ENCODE measurements at places on chromosomes 7 and 10. TPM values are rescaled to one million over a fixed set of nuclear protein-coding genes. Genes with fewer than 3 reads are reported as not detected.

TCAF2 gene
- 3.3 TPM for total RNA-seq

PNLIPRP1 gene
- total RNA-seq = not detected

ZFAND2A gene
- 9.4 TPM for total RNA-seq

ITGB8 gene
- total RNA-seq = 10.8 TPM

HYCC1 gene
- total RNA-seq = 78.3 TPM

SPAM1 gene
- not detected for total RNA-seq

BAIAP2L1 gene
- total RNA-seq = 2.2 TPM

DENND2A gene
- total RNA-seq = 7.8 TPM

UTF1 gene
- not detected for total RNA-seq

KLLN gene
- total RNA-seq = 0.56 TPM

GNG11 gene
- total RNA-seq = 6.1 TPM

TDRD1 gene
- total RNA-seq = not detected

FAM237B gene
- not detected for total RNA-seq

CRHR2 gene
- total RNA-seq = not detected

SPDYE6 gene
- not detected for total RNA-seq

ADAMTS14 gene
- under 0.01 TPM for total RNA-seq

NUDT13 gene
- 1.1 TPM for total RNA-seq

VOPP1 gene
- 94.5 TPM for total RNA-seq

TMEM130 gene
- total RNA-seq = 1.1 TPM

TMEM26 gene
- total RNA-seq = 0.56 TPM

ACSM6 gene
- not detected for total RNA-seq

NEUROG3 gene
- total RNA-seq = not detected

RBM48 gene
- total RNA-seq = 10.6 TPM

CASP7 gene
- 20.3 TPM for total RNA-seq

PCLO gene
- under 0.01 TPM for total RNA-seq

HTRA1 gene
- total RNA-seq = 23.1 TPM
